Stimulated activated CD4-positive, alpha-beta T cell treated with anti-CD3 and anti-CD28 coated beads, TNF-alpha, amount 100 ng/mL, for 24 hours (primary cell): ENCODE measurements at places on chromosomes 6 and 20.

DNA sequence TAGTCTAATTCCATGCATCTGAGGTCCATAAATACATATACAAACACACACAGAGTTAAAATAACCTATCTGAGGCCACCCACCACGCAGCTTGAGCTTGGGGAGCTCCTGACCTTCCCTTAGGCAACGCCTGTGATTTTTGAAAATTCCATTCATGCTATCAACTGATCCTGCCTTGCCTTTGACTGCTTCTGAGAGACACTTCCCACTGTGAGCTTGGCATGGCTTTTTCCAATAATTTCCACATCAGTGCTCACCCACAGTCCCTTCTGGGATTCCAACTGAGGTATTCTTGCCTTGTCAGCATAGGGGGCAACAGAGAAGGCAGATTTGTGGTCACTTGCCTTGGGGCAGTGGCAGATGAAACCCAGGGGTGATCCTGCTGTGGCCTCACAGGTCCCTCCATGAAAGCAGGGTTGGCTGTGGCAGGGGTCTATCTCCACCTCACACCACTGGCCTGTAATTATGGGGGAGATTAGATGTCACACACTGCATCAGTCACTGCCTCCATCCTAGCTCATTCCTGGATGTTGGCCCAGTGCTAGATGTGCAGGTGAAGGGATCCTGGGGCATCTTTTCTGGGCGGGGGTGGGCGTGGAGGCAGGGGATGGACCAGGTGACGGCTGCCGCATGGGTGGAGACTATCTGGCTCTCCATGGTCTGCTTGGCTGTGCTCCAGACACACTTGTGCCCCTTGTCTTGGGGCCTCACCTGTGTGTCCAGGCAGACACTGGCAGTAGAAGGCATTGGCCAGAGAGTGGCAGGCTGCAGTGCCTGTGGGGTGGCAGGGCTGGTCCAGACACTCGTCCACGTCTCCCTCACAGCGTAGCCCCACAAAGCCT lies 11.2 kb upstream of the GPSM3 start:
- no peak for DNase-seq

GRCh38 chr6:104126315-104127005 lies 733.3 kb downstream of the HACE1 start:
- DNase-seq: no peak

DNA sequence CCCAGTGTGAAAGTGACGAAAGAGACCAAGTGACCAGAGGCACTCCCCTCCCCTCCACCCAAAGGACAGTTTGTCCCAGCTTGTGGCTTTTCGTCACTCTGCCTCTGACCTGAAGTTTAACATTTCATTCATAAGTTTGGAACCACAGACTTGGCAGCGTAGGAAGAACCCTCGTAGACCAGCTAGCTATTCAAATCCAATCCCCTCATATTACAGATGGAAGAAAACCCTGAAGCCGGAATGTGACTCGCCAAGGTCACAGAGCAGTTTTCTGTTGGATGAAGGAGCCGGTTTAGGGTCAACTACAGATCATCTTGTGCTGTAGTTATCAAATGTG lies 3.9 kb upstream of the SYS1 start:
- DNase-seq: no peak

DNA sequence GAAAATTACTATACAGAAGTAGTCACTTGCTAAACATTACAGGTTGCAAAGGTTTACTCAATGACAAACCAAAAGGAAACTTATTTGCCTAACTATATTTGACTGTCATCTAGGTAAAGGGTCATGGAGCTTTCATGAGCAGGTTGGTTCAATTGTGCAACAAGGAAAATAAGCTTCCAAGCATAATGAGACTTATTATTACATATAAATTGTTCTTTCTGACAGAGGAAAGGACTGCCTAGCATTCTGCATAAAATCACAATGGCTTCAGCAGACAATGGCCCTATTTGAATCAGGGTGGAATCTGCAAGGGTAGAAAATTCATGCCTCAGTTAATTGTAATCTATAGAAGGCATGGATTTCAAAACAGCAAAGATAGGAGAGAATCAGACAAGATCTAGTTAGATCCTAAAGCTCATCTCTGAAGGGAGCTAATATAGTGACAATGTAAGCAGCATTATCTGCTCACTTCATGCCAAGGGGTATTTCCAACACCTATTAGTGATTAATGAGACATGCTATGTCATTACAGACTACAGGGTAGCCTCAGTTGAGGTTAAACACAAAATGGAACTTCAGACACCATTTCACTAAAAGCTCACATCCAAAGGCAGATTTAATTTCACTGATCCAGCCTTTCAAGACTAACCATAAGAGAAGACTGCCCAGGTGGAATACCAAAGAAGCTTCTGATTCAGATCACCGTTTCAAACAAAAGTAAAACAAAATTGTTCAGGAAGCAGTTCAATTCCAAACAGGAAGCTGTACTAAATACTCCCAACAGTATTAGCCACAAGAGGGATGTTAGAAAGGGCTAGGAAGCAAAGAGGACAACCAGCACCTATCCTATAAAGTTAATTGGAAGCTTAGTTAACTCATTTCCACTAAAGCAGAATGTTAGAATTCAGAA lies 8.5 kb downstream of the STAU1 start:
- no peak for DNase-seq
